ENCODE measurements at places on chromosomes 16 and 17.

- no peak for DNase-seq
These were observed 545.2 kb upstream of the CDH11 start for GRCh38 chr16:65667011-65667578.

DNA sequence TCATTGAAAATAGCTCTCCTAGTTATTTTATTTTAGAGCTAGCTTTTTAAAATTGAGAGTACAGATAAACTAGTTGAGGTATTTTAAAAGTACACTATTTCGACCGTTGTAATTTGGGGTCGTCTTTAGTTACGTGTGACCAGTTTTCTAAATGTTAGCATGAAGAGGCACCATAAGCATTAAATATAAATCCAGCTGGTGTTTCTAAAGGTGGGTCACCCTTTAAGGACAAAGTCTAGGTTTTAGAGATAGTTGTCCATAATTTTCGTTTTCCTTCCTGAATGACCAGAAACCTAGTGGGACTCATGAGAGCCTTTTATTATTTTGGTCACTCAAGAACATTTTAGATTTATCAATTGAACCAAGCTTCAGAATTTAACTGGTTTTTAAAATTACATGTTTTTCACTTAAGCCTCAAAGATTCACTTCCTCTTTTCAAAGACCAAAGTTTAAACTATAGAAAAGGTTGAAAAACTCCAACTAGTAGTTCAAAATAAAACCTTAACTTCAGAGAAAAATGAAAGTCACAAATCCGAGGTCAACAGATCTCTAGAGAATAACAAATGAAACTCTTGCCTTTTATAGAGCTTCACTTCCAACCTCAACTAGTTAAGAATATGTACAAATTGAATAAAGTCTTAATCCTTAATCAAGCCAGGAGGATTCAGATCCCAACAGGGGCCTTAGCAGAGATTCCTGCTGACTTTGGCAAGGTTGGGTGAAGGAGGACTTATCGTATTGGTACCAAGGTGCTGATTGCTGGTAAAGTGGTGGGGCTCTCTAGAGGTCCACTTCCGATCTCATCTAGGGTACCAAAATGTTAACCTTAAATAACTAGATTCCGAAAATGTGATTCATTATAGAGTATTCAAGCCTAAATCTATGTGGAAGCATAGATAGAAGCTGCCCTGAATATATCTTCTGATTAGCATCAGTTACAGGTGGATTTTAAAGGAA is 32.5 kb downstream of the PHKB start:
- no peak for DNase-seq

GRCh38 chr17:885971-886571 is 93.5 kb downstream of the NXN start:
- DNase-seq, result no peak

- no peak for DNase-seq
These were observed 330.0 kb upstream of the SOX9 start for GRCh38 chr17:71790791-71791190.

DNA sequence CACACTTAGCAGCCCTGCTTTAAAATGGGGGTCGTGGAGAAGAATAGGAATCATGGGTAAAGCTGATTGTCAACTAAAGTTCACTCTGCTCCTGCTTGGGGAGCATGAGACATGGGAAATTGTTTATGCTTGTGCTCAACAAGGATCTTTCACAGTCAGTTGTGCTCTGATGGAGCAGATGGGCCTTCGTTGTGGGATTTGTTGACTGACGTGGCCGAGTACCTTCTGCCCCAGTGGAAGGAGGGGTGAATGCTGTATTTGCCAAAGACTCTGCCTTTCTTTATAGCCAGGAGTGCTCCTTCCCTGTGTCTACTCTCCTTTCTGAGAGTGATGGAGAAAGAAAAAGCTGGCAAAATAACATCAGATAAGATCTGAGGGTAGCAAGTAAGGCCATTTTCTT is 11.4 kb downstream of the ARSG start:
- no peak for DNase-seq

GRCh38 chr16:57783883-57784282 is 18.4 kb downstream of the KIFC3 start:
- DNase-seq, result no peak

DNA sequence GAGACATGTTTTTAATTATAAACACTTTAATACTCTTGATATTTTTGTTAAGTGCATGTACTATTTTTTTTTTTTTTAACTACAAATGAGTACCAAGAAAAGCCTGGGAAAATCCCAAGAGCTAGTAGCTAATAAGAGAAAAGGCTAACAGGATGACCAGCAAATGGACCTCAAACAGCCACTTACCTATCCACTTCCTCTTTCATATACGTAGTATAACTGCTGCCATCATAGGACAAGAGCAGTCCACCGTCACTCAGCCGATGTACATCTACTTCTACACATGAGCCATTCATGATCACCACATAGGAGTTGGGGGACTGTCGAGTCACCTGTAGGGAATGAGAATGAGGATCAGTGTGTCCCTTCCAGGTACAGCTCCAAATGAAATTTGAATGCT is 128.0 kb upstream of the C17orf78 start:
- DNase-seq, result no peak

GRCh38 chr17:13374203-13375143 is 227.3 kb downstream of the HS3ST3A1 start:
- DNase-seq, result no peak

DNA sequence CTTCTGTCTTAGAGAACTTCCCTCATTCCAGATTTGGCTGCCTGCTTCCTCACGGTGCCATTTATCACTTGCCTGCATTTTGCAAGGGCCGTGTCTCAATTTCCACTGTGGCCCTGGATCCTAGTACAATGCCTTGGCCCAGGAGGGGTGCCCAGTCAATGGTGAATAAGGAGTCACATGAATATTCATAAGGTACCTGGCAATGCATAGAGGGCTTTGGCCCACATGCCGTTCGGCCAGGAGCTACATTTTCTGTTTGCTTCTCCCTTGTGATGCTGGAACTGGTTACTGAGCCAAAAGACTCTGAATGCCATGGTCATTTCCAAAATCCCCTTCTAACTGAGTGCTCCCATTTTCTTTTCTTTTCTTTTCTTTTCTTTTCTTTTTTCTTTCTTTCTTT is 4.8 kb upstream of the PIRT start:
- DNase-seq, result no peak

DNA sequence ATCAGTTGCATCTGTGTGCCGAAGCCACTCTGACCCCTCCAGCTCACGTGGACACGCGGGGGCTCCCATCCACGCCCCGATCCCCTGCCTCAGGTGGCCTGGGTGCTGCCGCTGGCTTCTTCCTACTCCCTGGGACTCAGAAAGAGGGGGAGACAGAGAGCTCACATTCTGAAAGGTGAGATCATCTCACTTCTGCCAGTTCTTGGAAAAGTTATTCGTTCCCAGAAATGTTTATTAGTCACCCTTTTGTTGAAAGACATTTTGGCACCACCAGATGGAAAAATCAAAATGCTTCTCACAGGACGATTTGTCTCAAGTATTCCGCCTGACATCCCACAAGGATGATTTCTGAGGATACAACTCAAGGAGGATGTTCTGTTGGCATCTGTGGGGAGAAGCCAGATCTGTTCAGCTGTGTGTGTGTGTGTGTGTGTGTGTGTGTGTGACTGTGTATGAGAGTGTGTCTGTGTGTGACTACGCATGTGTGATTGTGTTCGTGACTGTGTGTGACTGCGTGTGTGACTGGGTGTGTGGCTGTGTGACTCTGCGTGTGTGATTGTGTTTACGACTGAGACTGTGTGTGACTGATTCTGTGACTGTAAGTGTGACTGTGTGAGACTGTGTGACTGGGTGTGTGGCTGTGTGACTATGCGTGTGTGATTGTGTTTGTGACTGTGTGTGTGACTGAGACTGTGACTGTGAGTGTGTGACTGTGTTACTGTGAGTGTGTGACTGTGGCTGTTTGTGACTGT is 207.3 kb downstream of the NTN1 start:
- DNase-seq, result no peak

DNA sequence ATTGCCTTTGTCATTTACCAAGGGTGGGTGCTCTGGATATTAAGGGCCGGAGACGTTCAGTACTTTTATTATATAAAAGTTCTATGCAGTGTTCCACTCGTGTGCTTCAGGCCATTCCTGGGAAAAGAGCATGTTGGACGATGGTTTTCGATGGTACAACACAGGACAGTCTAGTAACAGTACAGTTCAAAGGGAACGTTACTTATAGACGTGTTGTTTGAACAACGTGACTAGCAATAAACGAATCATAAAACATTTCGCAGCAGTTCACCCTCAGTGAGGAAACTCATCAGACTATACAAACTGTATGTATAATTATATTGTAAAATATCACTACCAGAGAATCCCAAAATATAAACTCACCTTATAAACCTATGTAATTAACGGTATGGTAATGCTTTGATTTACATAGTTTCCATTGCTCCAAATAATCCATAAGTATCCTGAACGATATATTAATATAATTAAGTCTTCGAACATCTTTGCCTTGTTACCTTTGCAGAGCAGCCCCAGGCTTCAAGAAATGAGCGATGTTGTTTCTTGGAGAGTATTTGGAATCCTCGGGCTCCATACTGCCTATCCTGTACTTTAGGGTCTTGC is 589 bp downstream of the NMT1 start:
- DNase-seq, result no peak

GRCh38 chr17:65656390-65657250 is 95.2 kb upstream of the AXIN2 start:
- no peak for DNase-seq

GRCh38 chr16:88810166-88810911 is 1.4 kb downstream of the APRT start:
- DNase-seq, result no peak

GRCh38 chr16:58516768-58517107 is 1.4 kb downstream of the SETD6 start:
- DNase-seq, result no peak

DNA sequence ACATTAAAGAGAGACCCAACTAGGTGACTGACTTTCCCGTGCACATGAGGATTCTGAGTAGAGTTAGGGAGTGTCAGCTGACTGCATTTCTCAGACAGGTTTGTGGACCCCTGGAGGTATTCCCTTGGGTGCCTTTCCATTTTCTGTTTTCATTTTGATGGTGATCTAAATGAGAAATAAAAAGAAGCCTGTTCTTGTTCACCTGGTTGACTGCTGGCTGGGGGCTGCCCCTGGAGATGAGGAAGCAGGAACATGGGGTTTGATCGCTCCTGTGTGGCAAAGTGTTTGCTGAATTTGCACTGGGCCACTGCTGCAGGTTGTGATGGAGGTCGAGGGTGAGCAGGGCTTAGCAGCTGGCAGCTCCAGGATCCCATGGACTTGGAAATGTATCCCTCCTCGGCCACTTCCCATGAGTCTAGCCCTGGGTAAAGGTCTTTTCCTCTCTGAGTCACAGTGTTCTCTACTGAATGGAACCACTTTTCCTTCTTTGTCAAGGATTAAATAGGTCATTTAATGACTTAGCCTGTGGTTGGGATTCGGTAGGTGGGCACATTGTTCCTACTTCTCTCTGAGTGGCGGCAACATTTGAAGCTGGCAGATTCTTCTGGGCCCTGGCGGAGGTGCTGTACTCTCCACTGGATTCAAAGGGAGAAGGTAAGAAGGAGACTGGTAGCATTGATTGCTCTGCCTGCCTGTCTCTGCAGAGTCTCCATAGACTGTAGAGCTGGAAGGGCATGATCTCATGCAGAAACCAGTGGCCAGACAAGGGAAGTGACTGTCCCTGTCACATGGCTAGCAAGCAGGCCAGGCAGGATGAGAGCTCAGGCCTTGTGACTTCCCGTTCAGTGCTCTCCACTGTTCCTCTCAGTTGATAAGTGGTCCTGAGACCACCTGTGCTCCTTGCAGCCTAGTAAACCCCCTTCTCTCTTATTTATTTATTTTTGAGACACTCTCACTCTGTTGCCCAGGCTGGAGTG is 17.9 kb downstream of the SNX29 start:
- DNase-seq, result no peak

DNA sequence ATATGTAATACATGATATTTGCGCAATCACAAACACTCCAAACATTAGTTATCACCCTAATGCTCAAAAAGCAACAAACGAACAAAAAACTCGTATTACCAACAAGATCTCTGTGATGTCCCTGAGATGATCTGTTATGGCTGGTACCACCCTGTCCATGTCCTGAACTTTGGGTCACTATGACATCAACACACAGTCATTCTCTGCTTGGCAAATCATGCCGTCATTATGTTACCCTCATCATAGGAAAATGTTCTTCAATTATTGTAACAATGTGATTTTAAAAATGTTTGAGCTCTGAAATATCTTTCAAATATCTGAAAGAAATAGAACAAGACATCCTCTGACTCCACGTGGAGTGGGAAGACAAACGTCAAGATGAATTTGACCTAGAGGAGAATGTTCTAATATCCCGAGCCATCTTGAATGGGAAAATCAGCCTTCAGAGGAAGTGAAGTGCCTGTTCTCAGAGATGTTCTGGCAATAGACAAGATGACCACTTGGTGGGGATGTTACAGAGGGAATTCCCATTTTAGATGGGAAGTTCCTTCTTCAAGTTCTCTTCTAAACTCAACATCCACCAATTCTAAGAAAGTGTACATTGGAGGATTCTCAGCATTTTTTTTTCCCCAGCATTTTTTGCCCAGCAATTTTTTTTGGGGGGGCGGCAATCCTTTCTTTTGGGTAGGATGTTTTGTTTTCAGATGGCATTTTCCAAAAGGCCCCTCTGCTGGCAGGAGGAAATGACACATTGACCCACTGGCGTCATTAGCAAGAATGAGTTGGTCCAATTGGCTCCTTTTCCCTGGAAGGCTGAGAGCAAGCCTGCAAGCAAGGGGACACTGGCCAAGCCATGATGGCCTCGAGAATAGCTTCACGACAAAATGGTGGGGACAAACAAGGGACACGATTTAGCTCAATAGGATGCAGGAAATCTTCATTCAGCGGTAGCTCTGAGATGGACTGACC is 3.7 kb upstream of the HSD17B2 start:
- no peak for DNase-seq

GRCh38 chr17:20706751-20707373 is 127.3 kb downstream of the CDRT15L2 start:
- DNase-seq, result no peak

DNA sequence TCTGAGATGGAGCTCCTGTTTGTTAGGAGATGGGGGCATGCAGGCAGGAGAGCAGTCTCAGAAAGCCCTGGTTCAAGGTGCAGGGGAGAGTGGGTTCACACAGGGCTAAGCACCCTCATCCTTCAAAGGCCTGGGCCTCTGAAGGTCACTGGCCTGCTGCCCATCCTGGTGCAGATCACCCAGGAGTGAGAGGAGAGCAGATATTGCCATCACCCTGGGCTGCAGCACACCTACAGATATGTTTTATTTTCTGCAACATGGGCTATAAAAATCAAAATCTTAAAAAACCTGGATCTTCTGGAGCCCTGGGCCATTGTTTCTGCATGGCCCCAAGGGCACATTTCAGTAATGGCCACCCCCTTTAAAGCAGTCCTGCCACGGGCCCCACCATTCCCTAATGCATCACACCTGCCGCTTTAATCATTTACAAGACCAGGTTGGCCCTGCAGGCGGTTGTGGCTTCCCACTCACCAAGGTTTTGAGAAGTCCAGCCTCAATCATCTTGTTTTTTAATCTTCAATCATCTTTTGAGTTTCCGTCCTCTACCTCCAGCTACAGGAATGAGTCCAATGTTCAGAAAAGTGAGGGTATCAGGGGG is 20.4 kb upstream of the NUP93 start:
- DNase-seq, result no peak

GRCh38 chr17:67855504-67856324 is 30.4 kb downstream of the BPTF start:
- DNase-seq, result no peak

- DNase-seq, result no peak
These were observed 333.4 kb downstream of the MAF start for GRCh38 chr16:79267146-79267545.
